ENCODE measurements at places on chromosomes 11 and 22. TPM values are rescaled to one million over a fixed set of nuclear protein-coding genes. Genes with fewer than 3 reads are reported as not detected.

The FAM227A gene
- total RNA-seq = 0.25 TPM

The RNF26 gene
- total RNA-seq = 19.6 TPM

The MAP6 gene
- 6.9 TPM for total RNA-seq

The SLC17A6 gene
- total RNA-seq = not detected

DNA sequence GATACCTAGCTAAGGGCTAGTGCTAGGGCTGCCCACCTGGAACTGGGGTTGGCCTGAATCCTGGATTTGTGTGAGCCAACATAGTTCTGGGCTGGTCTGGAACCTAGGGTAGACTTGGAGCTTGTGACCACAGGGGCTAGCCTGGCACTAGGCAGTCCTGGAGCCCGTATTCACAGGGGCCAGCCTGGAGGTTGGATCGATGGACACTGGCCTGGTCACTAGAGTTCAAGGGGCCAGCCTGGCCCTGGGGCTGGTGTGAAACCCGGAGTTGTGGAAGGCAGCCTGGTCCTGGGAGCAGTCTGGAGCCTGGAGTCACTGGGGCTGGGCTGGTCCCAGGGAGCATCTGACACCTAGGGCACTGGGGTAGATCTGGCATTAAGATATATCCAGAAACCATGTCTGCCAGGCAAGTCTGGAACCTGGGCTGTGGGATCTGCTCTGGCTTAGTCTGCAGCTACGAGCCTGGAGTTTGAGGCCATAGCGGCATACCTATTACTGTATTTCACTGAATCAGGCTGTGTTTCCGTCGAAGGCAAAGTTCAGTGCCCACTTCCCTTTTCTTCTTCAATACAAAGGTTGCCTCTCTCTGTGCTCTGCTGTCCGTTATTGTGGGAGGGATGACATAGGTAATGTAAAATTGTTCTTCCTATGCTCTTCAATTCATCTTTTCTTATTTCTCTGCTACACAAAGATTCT lies 9.1 kb upstream of the GLYATL1B start:
- no peak for DNase-seq

DNA sequence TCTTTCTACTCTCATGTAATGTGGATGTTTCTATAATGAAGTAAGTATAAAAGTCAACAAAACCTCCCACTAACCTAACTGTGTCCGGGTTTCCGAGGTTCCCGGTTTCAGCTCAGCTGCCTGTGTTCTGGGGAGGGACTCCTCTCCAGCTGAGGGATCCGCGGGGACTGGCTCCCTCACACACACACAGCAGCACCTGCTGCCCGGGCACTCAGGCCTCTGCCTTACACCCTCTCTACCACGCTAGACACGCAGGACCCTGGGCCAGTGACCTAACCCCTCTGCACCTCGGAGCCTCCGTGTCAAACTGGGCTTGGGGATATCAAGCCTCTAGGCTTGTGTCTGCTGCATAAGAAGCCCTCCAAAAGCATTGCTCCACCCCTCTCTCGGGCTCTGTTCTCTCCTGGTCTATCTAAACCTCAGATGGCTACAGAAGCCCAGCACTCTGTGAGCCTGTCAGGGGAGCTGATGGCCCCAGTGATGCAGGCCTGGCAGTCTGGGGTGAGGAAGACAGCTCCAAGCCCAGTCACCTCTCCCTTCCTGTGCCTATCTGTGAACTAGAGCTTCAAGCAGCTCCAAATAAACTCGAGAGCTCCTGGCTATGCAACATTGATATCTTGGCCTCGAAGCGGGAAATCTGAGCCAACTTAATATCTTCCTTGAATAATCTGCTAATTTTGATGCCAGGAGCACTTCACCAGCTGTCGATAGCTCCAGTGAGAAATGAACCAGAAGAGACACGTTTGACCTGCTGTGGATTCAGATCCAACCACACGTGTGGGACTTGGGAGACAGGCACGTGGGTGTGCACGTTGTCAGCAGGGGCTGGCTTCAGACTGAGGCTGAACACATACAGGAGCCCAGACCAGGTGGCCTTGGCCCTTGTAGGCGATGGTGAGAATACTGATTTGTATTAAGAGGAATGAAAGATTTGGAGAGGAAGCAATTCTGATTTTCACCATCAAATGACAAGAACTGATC lies 232.7 kb upstream of the B3GAT1 start:
- no peak for DNase-seq

All from vagina (tissue), 2 donors.